Natural killer cell treated with Interleukin-12 subunit alpha and Interleukin-12 subunit beta and Interleukin-15 and Interleukin-18, amount 100 ng/mL, for 72 hours (primary cell): ENCODE measurements at places on chromosomes 7 and 10.

- DNase-seq = peak; percentile 48
Measured at GRCh38 chr10:132373241-132373955, 23.6 kb upstream of the PWWP2B start.

GRCh38 chr7:156379324-156380070 is 261.1 kb upstream of the RNF32 start:
- no peak for DNase-seq

- DNase-seq = no peak
Measured at GRCh38 chr10:67433276-67433675, 262.7 kb downstream of the CTNNA3 start.

GRCh38 chr10:74177140-74177677 is 26.2 kb downstream of the ADK start:
- DNase-seq = peak; percentile 63

DNA sequence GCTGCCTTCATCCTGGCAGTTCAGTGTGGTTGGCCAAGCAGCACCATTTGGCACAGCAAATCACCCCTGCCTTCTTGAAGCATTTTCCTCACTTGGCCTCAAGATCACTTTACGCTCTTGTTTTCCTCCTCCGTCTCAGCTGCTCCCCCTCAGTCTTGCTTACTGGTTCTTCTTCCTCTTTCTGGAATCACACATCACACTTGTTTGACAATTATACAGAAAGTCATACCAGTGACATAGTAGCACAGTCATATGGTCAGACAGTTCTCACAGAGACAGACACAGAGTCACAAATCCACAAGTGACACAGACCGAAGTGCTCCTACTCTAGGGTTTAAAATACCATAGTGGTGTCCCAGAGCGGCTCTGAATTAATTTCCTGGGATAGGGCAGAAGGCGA is 43.8 kb upstream of the ARL4A start:
- DNase-seq = no peak

DNA sequence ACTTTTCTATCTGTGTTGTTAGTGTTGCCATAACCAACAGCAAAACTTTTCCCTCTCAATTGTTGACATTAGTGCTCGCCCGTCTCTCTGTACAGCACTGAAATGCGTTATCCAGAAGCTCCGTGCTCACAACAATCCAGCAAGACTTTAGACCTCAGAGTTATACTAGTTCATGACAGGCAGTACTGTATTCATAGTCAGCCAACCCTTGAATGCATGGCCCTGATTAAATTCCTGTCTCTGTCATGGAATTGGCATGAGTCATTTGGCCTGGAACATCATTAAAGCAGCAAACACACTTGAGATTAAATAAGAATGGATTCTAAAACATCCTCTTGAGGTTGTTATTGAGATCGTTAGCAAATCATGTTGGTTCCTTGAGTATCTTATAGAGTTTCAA is 405.5 kb upstream of the C7orf33 start:
- DNase-seq = no peak

DNA sequence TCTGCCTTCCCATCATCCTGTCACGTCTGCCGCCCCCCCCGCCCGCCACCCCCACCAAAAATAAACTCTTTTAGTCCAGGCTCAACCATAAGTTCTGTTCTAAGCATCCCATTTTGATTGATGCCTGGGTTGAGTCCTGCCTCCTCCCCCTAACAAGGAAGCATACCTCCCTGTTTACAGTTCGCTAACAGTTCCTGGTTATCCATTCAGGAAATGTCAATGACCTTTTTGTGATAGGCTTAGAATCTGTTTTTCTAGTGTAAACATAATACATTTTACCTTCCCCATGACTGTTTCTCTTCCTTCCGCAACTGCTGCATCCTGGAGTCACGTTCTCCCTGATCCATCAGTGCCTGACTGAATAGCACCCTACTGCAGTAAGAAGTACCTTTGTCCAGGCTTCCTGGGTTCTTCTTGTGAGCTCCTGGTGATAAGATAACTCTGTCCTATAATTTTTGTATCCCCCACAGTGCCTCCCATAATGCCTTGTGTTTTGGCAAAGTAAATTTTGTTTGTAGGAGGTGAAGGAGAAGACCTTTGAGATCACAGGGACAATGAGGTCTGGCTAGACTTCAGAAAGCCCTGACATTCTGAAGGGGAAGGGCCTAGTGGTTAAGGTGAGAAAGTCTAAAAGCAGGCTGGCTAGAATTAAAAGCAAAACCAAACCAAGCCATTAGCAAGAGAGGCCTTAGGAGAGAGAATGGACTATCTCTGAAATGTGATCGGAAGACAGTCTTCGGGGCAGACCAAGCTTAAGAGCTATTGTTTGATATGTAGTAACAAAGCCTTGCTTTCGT is 7.3 kb downstream of the AGFG2 start:
- DNase-seq = no peak

DNA sequence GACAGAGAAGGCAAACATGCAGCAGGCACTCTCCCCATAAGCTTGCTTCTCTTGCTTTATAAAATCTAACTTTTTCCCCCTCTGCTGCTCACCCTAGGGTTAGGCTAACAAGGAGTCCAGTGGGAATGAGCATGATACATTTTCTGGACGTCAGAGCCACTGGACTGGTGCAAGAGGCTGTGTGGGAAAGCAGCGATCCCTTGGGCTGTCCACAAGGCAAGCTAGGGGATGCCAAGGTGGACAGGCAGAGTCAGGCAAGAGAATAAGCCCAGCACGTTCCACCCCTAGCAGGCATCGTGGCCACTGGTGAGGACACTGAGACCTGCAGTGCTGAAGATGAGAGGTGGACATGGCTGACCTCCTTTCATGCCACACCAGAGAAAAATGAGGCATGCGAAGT is 290.9 kb upstream of the ZMIZ1 start:
- no peak for DNase-seq

- no peak for DNase-seq
Measured at GRCh38 chr10:3772361-3773171, 12.4 kb downstream of the KLF6 start.

DNA sequence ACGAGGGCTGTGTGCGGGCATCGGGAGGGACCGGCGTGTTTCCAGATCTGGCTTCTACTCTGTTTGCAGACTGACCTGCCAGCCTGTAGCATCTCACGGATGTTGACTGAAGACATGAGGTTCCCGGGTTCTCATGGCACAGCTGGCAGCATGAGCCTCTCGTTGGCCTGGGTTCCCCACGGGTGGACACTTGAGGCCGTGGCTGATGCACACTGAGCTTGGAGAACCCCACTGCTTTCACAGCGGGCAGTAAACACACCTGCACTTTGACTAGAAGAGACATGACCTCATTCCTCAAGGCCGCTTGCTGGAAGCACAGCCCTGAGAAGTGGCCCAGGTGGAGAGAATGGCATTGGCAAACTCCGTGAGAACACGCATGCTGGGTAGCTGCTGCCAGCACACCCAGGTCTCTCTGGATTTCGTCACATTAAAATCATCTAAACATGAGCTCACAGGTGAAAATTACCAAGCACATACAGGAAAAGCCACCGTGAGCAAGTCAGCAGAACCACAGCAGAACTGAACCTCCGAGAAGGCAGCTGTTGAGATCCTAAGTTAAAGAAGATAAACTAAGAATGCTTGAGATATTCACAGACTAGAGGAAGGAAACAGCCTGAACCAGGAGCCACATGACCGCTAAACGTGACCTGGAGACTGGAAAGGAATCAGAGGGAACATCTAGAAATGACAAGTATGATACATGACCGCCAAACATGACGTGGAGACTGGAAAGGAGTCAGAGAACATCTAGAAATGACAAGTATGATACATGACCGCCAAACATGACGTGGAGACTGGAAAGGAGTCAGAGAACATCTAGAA is 32.5 kb downstream of the BNIP3 start:
- DNase-seq = no peak

GRCh38 chr10:3159152-3159551 is 13.4 kb downstream of the PITRM1 start:
- DNase-seq = no peak

GRCh38 chr7:47181746-47182361 is 400.1 kb downstream of the TNS3 start:
- no peak for DNase-seq
